Activated CD8-positive, alpha-beta T cell treated with anti-CD3 and anti-CD28 coated beads, Interleukin-2, amount 10 ng/mL, durations not matched to agents 7 days and 5 days (primary cell): ENCODE measurements at places on chromosomes 6 and 20.

DNA sequence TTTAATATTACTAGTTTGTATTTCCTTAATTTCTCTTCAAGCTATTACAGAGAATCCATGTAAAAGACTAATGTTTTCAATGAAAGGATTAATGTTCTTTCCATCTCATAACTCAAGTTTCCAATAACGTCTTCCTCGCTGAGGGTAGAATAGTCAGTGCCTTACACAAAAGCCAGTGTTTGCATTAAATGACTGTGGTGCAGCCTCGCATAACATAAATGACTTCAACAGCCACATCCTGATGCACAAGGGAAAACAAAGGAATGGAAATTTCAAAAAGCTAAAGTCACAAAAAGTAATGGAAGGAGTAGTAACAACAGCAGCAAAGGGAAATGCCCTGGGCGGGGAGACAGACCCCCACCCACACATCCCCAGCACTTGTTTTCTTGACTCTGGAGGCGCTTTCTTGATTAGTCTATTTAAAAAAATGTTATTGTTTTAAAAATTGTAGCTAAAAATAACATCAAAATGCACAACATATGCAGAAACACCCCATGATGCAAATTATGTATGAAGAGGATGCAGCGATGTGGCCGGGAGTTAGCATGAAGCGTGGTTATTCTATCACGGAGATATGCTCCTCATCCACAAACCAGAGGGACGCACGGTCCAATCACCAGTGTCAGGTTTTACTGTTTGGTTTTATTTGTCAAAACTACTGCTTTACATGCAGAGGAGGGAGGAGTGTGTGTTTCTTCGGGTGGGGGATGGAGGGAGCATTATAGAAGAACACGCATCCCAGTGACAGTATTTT lies 228.6 kb downstream of the GMPR start:
- no peak for DNase-seq

DNA sequence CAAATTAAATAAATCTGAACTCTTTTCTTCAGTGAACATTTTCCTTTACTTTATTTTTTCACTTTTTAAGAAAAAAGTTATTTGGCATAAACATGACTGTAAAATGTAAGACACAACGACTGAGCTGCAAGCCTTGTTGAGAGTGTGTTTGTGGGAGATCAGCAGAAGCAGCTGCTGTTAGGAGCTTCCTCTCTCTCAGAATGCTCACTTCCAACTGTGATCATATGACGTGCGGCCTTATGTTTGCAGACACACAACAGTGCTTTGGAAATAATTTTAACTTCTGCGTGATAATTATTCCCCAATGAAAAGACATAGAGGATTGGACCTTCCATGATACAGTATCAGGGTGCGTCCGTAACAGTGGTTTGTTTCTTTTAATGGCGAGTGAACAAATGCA lies 104.0 kb downstream of the ARHGAP18 start:
- no peak for DNase-seq

DNA sequence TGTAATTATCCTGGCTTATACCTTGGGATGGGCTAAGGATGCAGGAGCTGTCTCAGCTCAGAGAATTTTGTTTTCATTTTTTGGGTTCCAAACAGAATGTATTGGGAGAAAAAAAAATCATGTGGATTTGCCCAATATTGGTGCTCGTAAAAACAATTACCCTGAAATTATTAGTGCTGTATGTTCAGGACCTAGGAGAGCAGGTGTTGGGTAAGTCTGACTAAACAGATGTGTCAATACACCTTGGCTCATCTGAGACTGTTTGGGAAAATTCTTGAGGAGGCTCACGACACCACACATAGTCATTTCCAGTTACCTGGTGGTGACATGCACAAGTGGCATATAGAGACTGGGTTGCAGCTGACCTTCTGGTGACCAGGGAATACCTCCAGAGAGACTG lies 802.1 kb upstream of the FLRT3 start:
- DNase-seq: no peak

DNA sequence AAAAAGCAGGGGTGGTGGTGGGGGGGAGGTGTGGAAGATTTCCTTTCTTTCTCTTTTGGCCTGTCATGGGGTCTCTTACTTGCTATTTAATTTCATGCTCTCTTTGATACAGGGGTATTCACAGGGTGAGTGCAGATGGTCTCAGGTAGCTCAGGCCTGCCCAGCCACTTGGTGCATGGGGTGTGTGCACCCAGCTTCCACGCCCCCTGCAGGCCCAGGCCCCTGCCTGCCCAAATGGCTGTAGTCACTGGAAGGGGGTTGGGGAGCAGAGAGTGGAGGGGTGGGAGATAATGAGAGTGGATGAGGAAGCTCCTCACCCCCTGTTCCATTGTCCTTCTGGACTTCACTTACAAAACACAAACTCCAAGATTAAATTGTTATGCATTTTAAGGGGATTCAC lies 133.6 kb upstream of the SGK1 start:
- DNase-seq: no peak

DNA sequence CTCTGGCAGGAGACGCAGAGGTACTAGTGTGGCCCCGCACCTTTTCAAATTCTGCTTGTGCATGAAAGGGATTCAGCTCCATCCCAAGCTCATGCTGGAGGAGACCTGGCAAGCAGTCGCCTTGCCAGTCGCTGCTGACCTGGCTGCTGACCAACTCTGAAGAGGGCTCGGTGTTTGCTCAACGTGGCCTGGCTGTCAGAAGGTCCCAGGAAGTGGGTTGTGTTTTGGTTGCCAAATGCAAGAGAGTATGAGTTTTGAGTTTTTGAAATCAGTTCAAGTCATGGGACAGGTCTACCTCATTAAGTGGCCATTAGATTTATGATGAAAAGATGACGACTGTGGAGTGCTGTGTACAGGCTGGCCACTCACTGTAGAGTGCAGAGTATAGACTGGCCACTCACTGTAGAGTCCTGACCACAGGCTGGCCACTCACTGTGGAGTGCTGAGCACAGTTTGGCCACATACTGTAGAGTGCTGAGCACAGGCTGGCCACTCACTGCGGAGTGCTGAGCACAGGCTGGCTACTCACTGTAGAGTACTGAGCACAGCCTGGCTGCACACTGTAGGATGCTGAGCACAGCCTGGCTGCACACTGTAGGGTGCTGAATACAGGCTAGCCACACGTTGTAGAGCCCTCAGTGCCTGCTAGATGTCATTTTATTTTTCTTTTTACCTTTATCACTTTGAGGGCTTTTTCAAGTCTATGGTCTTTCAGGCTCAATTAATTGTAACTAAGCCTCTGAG lies 193.9 kb downstream of the ZNF217 start:
- DNase-seq: no peak

- DNase-seq: no peak
Observed at GRCh38 chr6:16950825-16951495, 150.9 kb upstream of the STMND1 start.

- no peak for DNase-seq
Observed at GRCh38 chr6:18326001-18326400, 61.1 kb upstream of the RNF144B start.

DNA sequence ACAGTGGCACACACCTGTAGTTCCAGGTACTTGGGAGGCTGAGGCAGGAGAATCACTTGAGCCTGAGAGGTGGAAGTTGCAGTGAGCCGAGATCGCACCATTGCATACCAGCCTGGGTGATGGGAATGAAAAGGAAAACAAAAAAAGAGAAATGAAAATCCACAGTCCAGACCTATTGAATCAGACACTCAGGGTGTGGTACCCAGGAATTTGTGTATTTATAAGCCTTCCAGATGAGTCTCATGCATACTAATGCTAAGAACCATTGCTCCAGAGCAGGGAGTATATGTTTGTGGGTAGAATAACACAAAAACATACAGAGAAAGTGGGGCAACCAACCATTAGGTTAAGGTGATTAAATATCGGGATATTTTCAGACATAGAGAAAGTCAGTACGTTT lies 36.1 kb upstream of the PLCB4 start:
- DNase-seq: no peak

DNA sequence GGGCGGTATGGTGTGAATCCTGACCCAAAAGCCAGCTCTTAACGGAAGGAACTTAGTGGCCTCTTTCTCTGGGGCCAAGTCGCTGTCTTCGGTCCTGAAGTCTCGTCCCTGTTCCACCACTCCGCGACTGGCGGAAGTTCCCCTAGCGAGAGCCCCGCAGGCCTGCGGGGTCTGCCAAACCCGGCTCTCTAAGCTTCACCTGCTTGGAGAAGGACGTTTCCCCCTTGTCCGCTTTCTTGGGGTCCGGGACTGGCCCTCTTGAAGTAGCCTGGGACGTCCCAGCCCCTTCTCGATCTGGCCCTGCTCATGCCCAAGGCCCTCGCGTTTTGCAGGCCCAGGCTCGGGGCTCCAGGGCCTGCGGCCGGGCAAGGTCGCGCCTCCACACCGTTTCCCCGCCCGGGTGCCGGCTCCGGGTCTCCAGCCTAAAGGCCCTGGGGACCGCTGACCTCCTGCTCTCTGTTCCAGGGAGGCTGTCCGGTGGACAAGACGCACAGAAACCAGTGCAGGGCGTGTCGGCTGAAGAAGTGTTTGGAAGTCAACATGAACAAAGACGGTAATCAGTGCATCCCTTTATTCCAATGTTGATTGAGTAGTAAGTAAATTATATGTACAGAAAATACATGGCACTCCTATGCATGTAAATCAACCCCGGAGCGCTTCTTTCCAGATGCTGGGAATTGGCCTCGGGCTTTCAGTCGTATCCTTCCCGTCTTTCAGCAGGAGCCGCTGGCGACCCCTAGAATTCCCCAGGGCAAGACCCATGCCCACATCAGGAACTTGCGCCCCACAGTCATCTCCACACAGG lies 8.8 kb downstream of the NR2E1 start:
- DNase-seq: peak; percentile 73

DNA sequence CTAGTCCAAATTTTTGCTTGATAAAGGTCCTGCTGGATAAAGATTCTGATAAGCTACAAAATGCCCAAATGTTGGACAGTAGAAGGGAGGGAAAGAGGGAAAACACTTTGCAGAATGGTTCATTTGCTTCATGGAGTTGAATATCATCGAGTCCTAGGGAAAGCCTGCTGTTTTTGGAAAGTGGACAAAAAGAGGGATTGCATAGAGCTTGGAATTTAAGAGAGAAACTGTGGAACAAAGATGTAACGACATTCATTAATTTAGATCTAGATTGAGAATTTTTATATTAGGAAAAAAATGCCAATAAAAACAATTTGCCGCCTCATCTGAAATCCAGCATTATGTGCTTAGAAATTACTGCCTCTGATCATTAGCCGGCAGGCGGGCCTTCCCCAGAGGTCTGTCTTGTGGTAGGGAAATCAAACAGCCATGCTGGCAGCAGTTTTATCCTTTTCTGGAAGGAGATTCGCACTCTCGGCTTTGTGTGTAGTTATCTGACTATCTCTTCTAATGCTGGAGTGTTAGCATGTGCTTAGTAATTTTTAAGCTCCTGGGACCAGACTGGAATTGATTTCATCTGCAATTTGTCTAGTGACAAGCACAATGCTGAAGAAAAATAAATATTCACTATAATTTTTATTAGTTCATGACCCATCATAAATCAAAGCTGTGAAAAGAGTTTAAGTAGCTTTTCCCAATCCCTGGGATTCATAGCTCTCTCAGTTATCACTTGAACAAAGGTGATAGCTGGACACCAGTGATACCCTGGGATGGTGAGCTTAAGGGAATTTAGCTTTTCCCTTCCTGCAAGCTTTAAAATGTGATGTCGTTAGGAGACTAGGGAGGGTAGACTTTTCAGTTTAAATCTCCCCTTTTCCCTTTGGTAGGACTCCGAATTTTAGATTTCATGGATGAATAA lies 329.5 kb downstream of the PRL start:
- no peak for DNase-seq

GRCh38 chr6:1527073-1527457 lies 82.7 kb upstream of the FOXC1 start:
- peak; percentile 50 for DNase-seq

- DNase-seq: no peak
Observed at GRCh38 chr6:157333537-157333936, 10.2 kb upstream of the TMEM242 start.

DNA sequence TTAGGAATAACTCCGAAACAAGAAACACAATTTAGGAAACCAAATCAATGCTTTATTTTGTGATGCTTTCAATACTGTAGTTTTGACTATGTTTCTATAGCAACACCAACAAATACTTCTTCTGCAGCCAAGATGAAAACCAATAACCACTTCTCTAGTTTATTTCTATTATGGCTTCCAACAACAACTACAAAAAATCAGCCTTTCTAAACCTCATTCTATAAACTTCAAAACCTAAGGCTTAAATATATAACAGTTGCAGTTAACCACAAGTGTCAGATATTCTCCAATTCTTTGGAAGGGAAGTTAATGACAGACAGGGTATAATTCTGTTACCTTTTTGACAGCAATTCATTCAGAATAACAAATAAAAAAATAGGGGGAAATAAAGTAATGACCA lies 80.9 kb downstream of the EPB41L2 start:
- no peak for DNase-seq

- DNase-seq: peak; percentile 40
Observed at GRCh38 chr6:34189806-34190503, 44.1 kb upstream of the GRM4 start.

- DNase-seq: no peak
Observed at GRCh38 chr20:1334370-1334731, 5.4 kb upstream of the SDCBP2 start.

DNA sequence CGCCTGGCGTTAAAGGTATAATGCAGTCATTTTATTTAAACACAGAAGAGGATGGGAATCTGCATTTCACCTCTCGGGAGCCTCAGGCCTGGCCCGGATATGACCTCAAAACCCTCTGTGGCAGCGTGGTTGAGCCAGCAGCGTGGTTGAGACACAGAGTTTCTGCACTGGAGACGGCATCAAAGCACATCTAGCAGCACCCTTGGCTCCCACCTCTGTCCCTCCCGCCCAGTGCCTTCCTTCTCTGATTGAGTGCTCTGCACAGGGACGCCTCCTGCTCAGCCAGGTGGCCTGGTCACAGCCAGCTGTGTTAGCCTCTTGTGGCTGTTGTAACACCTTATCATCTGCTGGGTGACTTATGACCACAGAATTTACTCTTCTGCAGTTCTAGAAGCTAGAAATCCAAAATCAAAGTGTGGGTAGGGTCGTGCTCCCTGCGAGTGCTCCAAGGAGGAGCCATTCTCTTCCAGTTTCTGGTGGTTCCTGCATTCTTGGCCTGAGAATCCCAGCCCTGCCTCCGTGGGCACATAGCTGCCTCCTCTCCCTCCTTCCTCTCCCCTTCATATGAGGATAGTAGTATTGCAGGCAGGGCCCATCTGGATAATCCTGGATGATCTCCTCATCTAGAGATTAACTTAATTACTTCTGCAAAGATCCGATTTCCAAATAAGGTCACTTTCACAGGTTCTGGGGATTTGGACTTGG lies 156.7 kb downstream of the SYCP2 start:
- no peak for DNase-seq

- DNase-seq: no peak
Observed at GRCh38 chr20:15332711-15333160, 995.3 kb upstream of the FLRT3 start.

GRCh38 chr6:106448000-106448426 lies 87.5 kb downstream of the CRYBG1 start:
- peak; percentile 63 for DNase-seq

DNA sequence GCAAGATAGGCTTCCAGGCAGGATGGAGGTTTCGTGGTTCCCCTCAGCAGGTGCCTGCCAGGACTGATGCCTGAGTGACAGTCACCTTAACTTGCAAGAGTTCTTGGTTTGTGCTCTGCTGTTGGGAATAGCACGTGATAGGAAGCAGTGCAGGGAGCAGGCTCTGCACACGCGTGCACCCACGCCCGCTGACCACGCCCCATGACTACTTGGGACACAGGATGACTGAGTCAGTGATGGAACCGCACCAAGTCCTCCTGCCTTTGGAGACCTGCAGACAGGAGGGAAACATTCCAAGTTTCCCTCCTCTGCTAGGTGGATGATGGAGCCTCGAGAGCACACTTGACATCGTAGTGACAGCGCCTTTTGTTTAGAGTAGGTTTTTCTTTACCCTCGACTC lies 164.2 kb downstream of the DTNBP1 start:
- no peak for DNase-seq

- no peak for DNase-seq
Observed at GRCh38 chr20:39849664-39850063, 839.4 kb downstream of the MAFB start.
